ENCODE measurements at places on chromosomes 3 and 15.

GRCh38 chr15:99651023-99651807 lies 82.0 kb downstream of the LYSMD4 start:
- no peak for DNase-seq

DNA sequence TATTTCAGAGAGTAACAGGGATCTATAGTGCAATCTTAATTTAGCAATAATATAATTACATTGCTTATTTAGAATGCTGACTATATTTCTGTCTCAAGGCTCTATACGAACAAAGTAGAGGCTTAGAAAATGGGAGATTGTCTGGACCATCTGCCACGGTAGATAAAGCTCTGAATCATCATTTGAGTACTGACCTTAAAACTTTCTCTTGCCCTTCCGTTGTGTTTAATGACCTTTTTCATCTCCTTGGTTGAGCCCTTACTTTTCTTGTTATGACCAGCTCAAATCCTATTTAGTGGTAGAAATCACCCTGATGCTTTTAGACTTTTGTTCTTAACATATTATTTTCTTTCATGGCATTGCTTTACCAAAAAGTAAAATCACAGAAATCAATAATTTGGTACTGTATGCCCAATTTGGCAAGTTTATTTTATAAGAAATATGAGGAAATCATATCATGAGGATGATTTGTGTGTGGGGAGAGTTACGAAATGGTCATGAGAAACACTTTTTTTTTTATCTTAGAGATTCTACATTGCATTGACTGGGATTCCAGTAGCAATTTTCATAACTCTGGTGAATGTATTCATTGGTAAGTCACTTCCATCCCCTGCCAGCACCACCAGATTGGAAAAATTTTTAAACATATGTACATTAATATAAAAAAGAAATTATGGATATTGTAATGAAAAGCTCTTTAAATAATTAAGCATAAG lies 11.0 kb downstream of the NDUFB5 start:
- no peak for DNase-seq

GRCh38 chr3:134369861-134370596 lies 4.2 kb downstream of the AMOTL2 start:
- no peak for DNase-seq

- no peak for DNase-seq
Measured at GRCh38 chr15:83358972-83359564, 74.6 kb upstream of the BNC1 start.
